Natural killer cell (primary cell): ENCODE measurements at places on chromosomes 3 and 15.

DNA sequence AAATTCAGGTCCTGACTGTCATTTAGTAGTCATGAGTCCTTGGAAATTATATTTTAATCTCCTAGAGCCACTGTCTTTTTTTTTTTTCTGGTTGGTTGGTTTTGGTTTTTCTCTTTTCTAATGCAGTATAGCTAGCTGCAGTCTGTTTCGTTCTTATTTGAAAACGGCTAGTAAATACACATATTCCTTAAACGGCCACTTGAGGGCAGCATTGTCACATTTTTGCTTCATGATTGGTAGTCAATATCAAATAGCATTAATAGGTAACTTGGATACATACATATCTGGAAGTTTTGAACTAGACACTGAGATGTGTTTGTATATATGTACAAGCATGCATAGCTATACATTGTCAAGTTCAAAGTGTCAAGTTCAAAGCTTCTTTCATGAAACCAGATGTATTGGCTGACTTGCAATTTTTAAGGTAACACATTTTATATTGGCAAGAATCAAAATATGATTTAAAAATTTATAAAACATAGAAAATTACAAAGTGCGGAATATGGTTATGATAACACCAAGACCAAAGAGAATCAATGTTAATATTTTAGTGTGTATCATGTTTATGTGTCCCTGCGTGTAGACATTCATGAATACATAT, 22.5 kb downstream of the GABRA5 start:
- no peak overlapping the region for H3K4me3 ChIP-seq
- H3K36me3 ChIP-seq, result no peaks in the 10 kb centered on the region
- H3K27ac ChIP-seq, result no peak overlapping the region
- no peaks in the 10 kb centered on the region for H3K4me1 ChIP-seq

GRCh38 chr3:75814797-75815196, 29.4 kb upstream of the ZNF717 start:
- H3K27ac ChIP-seq, result no peak overlapping the region
- H3K36me3 ChIP-seq, result no peaks in the 10 kb centered on the region
- no peak overlapping the region for H3K4me3 ChIP-seq
- no peaks in the 10 kb centered on the region for H3K27me3 ChIP-seq
- no peak for DNase-seq

DNA sequence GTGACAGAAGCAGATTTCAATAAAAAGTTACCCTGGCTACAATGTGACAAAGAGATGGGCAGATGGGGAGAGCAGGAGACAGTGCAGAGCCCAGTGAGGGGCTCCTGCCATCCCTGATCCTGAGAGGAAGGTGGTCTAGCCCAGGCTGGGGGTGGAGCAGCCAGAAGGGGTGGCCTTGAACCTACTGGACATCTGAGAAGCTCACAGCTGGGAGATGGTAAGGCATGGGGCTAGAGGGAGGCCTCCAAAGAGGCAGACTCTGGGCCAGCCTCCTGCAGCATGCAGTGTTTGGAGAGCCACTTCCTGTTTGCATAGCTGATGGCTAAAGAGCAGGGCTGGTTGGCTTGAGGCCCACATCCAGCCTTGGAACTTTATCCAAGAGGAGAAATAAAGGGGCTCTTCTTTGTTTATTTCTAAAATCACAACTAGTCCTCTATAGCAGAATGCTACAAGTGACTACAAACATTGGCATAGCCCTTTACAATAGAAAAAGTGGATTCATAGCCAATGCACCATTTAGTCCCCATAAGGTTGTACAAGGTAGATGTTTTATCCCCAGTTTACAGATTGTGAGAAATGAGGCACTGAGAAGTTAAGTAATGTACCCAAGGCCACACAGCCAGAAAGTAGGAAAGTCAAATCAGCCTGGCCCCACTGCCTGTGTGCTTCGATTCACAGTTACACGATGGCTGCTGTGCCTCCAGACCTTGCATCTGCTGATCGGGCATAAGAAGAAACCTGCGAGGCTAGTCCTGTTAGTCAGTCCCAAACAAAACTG, 4.6 kb downstream of the EFCC1 start:
- peaks cover 30% of the 10 kb centered on the region for H3K4me1 ChIP-seq
- no peak overlapping the region for H3K27ac ChIP-seq
- no peak for DNase-seq
- no peaks in the 10 kb centered on the region for H3K36me3 ChIP-seq
- H3K4me3 ChIP-seq, result no peak overlapping the region

GRCh38 chr3:99242271-99242670, 340.8 kb upstream of the DCBLD2 start:
- H3K4me3 ChIP-seq, result no peak overlapping the region
- no peaks in the 10 kb centered on the region for H3K27me3 ChIP-seq
- no peak overlapping the region for H3K27ac ChIP-seq
- no peaks in the 10 kb centered on the region for H3K4me1 ChIP-seq
- no peak for DNase-seq

GRCh38 chr3:119810018-119810435, 28.1 kb downstream of the NR1I2 start:
- peak overlapping the region; percentile 56 for H3K4me3 ChIP-seq
- H3K27me3 ChIP-seq, result no peaks in the 10 kb centered on the region
- no peak overlapping the region for H3K27ac ChIP-seq
- H3K4me1 ChIP-seq, result peaks cover 15% of the 10 kb centered on the region
- DNase-seq, result peak; percentile 71

DNA sequence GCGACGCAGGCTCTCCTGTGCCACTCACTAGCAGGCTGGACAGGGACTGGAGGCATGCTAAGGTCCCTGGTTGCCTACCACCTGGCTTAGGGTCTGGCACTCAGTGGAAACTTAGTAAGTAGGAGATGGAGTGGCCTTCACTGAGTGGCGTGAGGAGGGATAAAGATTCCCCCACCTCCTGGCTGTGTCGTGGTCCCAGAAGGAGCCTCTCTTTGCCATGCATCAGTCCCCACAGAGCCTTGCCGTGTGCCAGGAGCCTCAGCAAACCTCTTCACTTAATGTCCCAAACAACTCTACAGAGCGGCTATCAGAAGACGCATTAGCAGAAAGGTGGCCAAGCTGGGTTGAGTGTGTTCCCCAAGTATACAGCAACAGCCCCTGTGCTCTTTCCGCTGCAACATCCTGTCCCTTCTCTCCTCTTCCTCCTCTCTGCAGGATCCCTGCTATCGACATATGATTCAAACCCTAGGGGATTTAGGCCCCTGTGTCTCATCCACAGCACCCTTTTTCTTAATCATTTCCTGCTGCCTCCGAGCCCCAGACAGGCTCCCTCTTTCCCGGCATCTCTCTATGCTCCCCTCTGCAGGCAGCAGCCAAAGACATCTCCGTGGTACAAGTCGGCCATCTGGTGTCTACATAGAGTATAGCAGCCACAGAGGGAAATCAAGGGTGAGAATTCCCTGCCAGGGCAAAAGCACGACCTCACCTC, 66.7 kb downstream of the SLC6A1 start:
- no peak overlapping the region for H3K4me3 ChIP-seq
- H3K36me3 ChIP-seq, result no peaks in the 10 kb centered on the region
- H3K4me1 ChIP-seq, result peaks cover 7% of the 10 kb centered on the region
- no peaks in the 10 kb centered on the region for H3K27me3 ChIP-seq

DNA sequence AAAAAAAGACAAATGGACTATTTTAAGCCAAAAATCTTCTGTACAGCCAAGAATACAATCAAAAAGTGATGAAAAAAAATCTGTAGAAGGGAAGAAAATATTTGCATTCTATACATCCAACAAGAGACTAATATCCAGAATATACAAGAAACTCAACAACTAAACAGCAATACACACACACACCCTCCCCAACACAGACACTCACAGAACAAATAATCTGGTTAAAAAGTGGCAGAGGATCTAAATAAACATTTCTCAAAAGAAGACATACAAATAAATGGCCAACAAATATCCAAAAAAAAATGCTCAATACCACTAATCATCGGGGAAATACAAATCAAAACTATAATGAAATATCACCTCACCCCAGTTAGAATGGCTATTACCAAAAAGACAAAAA, 209.0 kb upstream of the ZNF385D start:
- no peaks in the 10 kb centered on the region for H3K4me1 ChIP-seq
- no peak for DNase-seq
- H3K4me3 ChIP-seq, result no peak overlapping the region
- H3K27ac ChIP-seq, result no peak overlapping the region

DNA sequence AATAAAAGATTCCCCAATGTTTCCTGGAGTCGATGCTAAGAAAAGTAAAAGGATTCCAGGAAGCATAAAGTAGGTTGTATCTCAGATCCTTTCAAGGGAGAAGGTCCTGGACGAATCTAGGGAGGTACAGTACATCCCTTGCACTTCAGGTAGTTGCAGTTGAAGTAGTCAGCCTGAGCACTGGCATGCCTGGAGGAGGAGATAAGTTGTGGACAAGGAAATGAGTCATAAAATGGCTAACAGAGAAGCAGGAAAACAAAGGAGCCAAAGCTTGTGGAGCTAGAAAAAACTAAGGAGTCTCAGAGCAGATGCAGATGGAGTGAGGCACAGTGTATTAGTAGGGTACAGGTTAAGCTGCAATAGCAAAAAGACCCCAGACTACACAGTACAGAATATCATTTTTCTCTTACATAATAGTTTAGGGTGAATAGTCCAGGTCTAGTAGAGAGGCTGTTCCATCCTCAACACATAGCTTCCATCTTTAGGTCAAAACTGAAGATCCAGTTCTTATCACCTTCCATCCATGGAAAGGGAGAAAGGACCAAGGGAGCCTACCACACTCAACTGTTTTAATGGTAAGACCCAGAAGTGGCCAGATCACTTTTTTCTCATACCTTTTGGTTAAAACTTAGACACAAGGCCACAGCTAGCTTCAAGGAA, 41.3 kb downstream of the COL6A5 start:
- no peaks in the 10 kb centered on the region for H3K36me3 ChIP-seq
- no peak overlapping the region for H3K4me3 ChIP-seq
- no peak overlapping the region for H3K27ac ChIP-seq
- no peaks in the 10 kb centered on the region for H3K4me1 ChIP-seq

DNA sequence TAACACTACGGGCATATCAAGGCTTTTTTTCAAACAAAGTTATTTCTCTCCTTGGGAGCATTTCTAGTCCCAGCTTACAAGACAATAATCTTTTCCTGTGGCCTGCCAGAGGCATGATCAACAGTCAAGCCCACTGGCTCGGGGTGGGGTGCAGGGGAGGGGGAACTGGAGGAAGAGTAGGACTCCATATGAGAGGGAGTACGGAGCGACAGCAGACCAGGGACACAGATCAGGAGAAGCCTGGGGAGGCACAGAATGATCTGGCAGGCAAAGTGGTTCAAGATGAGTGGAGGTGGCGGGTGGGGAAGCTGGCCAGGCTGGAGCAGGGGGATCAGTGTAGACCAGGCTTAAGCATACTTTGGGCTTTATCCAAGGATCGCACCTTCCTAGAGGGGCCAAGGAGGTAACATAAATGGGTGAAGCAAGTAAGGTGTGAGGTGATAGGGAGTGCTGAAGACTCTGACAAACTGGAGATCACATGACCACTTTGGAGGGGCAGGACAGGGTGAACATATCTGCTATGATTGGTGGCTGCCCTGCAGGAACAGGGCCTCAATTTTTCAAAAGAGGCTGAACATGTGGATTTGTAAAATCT, 37.4 kb downstream of the KLF15 start:
- no peaks in the 10 kb centered on the region for H3K36me3 ChIP-seq
- no peaks in the 10 kb centered on the region for H3K27me3 ChIP-seq
- no peak overlapping the region for H3K27ac ChIP-seq
- no peak for DNase-seq

- no peaks in the 10 kb centered on the region for H3K4me1 ChIP-seq
- DNase-seq, result no peak
- H3K27ac ChIP-seq, result no peak overlapping the region
- H3K4me3 ChIP-seq, result no peak overlapping the region
- no peaks in the 10 kb centered on the region for H3K27me3 ChIP-seq
Observed at GRCh38 chr3:155026999-155027591, 53.0 kb upstream of the MME start.

DNA sequence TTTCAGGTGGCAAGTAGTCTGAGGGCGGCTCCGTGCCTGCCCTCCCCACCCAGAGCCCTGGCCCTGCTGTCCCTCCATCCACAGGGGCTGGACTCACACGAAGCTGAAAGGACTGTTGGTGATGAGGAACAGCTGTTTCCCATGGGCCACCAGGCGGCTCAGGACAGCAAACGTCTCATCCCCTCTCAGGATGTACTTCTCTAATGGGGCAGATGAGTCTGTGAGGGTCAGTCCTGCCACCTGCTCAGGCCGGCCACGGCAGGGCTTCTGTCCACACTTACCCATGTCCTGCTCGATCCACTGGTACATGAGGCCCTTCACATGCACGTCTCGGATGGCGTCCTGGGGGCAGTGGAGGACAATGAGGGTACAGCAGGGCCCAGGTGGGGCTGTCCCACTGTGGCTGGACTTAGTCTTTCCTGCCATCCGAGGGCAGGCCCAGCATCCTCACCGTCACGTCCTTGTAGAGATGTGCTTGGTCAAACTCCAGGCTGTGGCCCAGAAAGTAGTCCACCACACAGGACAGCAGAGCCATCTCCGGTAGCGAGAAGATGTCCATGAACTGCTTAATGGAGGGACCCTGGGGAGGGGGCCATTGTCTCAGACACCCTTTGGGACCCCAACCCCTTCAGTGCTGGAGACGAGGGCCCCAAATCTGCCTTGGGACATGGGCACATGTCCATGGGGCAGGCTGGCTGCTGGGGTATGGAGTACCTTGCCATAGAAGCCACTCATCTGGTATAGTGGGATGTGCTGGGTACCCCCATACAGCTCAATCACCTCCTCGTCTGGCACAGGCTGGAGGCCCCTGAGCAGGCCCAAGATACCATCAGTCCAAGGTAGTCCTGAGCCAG, 5.7 kb downstream of the NT5DC2 start:
- H3K4me3 ChIP-seq, result no peak overlapping the region
- peaks cover 10% of the 10 kb centered on the region for H3K4me1 ChIP-seq
- no peak overlapping the region for H3K27ac ChIP-seq
- no peaks in the 10 kb centered on the region for H3K36me3 ChIP-seq
- no peak for DNase-seq
- H3K27me3 ChIP-seq, result no peaks in the 10 kb centered on the region

GRCh38 chr3:128254967-128255366, 101.7 kb downstream of the EEFSEC start:
- H3K27me3 ChIP-seq, result no peaks in the 10 kb centered on the region
- no peaks in the 10 kb centered on the region for H3K36me3 ChIP-seq
- no peaks in the 10 kb centered on the region for H3K4me1 ChIP-seq
- H3K4me3 ChIP-seq, result no peak overlapping the region
- DNase-seq, result no peak

GRCh38 chr15:66284271-66284670, 9.1 kb upstream of the DIS3L start:
- H3K27ac ChIP-seq, result no peak overlapping the region
- no peak for DNase-seq
- H3K27me3 ChIP-seq, result no peaks in the 10 kb centered on the region
- H3K4me3 ChIP-seq, result no peak overlapping the region
- no peaks in the 10 kb centered on the region for H3K36me3 ChIP-seq
- no peaks in the 10 kb centered on the region for H3K4me1 ChIP-seq

- no peak for DNase-seq
- no peak overlapping the region for H3K4me3 ChIP-seq
- H3K27me3 ChIP-seq, result no peaks in the 10 kb centered on the region
- H3K27ac ChIP-seq, result no peak overlapping the region
- no peaks in the 10 kb centered on the region for H3K4me1 ChIP-seq
Observed at GRCh38 chr3:158709666-158710083, 22.6 kb downstream of the RARRES1 start.

- H3K4me1 ChIP-seq, result no peaks in the 10 kb centered on the region
- no peaks in the 10 kb centered on the region for H3K27me3 ChIP-seq
- H3K27ac ChIP-seq, result no peak overlapping the region
- no peaks in the 10 kb centered on the region for H3K36me3 ChIP-seq
- no peak overlapping the region for H3K4me3 ChIP-seq
- DNase-seq, result no peak
Observed at GRCh38 chr15:54502416-54503075, 524.3 kb downstream of the UNC13C start.

- H3K4me1 ChIP-seq, result peaks cover 17% of the 10 kb centered on the region
- DNase-seq, result no peak
- H3K36me3 ChIP-seq, result no peaks in the 10 kb centered on the region
- H3K4me3 ChIP-seq, result no peak overlapping the region
- H3K27ac ChIP-seq, result no peak overlapping the region
- H3K27me3 ChIP-seq, result no peaks in the 10 kb centered on the region
Observed at GRCh38 chr3:16523778-16524177, 10.3 kb upstream of the RFTN1 start.
